ENCODE measurements at places on chromosomes 12 and 14.

DNA sequence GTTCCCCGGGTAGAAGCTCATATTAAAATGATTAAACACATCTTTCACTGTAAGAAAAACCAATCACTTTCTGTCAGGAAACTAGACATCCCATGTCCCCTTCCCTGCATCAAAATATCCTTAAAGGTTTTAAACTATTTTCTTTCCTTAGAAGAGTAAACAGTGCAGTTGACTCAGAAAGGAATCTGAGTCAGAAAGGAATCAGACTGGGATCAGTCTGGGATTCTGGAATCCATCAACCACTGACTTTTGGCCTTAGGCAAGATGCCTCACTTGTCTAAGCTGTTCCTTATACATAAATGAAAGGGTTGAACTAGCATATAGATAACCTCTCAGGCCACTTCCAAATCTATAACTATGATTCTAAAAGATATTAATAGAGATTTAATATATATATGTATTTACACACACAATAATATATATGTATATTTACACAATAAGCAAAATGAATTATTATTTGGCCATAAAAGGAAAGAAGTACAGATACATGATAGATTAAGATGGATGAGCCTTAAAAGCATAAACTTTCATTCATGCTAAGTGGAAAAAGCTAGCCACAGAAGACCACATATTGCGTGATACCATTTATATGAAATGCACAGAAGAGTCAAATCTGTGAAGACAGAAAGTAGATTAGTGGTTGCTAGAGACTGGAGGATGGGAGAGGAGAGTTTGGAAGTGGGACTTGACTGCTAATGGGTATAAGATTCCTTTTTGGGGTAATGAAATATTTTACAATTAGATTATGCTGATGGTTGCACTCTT is 114.4 kb downstream of the SLC38A1 start:
- peak; percentile 30 for DNase-seq

DNA sequence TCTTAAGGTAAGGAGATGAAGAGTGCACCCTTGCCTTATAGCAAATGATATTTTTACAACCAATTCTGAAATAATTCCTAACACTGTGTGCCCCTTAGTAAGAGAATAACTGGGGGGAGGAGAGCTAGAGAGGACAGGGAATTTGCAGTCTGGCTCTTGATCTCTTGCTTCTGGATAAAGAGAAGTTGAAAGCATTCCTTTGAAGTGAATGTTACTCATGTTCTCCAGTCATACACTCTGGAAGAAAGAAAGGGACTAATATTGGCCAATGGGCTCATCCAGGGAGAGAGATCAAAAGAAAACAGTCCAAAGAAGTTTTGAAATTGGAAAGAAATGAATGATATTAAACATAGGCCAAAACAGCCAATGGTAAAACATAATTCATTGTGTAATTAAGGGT is 25.3 kb downstream of the C12orf75 start:
- peak; percentile 68 for DNase-seq

DNA sequence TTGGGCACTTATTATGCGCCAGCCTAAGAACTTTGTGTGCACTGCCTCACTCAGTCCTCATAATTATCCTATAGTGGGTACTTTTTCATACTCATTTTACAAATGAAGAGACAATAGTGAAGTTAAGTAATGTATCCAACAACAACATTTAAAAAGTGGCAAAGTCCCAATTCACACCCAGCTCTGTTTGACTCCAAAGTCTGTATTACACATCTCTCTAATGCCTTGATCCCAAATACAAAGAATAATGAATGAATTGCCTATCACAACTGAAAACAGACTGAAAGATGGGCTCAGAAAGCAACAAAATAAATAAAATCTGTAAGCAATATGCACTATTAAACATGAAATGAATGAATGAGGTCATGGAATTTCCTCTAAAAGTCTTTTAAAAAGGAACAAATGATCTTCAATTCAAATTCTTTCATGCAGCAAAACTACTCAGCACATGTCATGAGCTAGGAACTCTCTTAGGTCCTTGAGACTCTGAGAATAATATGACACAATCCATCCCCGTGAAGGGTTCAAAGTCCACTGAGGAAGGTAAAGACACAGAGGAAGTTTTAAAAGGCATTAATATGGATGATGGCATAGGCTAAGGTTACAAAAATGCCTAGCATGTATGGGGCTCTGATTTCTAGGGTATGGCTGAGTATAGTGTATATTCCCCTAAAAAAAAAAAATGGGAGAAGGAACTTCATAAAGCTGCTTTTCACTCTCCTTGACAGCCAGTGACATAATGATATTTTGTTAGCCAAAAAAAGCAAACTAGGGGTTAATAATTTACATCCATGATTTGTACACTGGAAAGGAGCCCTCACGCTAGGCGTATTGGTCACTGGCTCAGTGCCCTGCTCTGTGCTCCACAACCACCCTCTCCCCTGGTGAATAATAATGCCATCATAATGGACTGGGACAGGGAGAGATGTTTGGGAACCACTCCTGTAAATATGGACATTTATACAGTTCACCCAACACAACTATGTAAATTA is 103.4 kb downstream of the SLC2A13 start:
- DNase-seq, result peak; percentile 64

- DNase-seq, result no peak
These were observed 100.9 kb upstream of the PRB2 start for GRCh38 chr12:11496157-11496851.

GRCh38 chr12:46387670-46388069 is 15.1 kb upstream of the SLC38A2 start:
- no peak for DNase-seq

GRCh38 chr12:8698132-8698851 is 501 bp downstream of the RIMKLB start:
- no peak for DNase-seq

DNA sequence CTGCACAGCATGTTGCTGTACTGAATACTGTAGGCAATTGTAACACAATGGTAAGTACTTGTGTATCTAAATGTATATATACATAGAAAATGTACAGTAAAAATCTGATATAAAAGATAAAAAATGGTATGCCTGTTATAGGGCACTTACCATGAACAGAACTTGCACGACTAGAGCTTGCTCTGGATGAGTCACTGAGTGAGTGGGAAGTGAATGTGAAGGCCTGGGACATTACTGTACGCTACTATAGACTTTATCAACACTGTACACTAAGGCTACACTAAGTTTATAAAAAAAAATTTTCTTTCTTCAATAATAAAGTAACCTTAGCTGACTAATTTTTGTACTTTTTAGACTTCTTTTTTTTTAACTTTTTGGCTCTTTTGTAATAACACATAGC is 24.2 kb upstream of the NEDD1 start:
- peak; percentile 7 for DNase-seq

DNA sequence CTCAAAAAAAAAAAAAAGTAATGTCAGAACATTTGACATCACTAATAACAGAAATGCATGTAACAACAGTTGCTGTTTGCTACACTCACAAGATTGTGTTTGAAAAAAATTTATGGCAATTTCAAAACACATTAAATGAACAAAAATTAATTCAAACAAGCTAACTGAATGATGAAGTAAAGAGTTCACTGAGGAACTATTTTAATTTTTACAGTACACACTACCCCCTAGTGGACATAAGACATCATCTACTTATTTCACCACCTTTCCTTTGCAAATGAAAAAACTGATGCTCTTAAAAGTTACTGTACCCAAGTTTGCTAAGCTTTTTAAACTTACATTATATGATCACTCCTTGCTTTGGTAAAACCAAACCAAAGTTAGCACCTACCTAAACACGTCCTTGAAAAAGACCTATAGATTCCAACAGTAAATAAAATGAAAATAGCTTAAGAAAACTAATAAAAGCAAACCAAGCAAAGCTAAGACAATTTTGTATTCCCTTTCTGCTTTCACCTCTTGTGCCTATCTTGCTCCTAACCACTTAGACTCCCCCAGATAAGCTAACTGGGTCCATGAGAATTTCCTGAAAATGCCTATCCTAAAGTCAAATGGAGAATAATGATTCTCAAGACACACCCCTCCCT is 22.2 kb downstream of the UBE2N start:
- DNase-seq, result peak; percentile 61

DNA sequence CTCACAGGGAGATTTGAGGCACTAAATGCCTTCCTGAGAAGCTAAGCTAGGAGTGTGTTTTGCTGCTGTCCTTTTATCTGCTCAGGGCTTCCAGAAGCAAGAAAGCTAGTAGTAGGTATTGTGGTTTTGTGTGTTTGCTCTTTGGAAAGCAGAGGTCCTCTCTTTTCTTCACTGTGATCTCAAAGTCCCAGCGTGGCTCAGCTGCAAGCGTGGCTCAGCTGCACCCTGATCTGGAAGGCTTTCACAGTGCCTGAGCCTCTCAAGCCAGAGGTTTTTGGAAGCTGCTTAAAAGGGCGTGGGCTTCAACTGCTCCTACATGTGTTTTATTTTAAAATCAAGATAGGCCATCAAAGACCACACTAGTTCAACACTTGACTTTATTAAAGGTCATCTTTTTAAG is 337.4 kb upstream of the RGS6 start:
- no peak for DNase-seq

DNA sequence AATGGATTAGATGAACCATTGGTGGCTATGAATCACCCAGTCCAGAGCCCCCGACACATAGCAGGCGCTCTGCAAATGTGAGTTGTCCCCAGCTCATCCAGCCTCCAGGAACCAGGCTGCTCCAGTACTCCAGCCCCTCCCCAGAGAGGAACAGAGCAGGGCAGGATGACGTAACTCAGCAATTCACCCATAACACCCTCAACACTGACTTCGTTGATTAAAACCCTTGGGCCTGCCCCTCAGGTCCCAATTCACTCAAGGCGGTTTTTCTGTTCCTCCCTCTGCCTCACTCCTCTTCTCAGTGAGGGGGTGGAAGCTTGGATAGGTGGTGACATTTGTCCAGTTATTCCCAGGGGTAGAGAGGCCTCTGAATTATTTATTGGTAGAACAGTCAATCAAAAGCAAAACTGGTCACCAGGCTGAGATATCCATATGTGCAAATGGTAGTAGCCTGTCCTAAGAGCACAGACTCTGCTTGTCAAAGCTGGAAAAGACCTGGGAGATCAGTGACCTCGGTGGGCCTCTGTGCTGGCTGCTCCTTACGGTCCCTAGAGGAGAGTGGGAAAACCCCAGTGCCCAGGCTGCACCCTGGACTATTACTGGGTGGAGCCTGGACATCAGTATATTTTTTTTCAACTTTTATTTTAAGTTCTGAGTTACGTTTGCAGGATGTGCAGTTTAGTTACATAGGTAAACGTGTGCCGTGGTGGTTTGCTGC is 97.0 kb downstream of the CMKLR1 start:
- DNase-seq, result no peak

- DNase-seq, result no peak
These were observed 4.4 kb downstream of the GPR84 start for GRCh38 chr12:54359762-54360351.

DNA sequence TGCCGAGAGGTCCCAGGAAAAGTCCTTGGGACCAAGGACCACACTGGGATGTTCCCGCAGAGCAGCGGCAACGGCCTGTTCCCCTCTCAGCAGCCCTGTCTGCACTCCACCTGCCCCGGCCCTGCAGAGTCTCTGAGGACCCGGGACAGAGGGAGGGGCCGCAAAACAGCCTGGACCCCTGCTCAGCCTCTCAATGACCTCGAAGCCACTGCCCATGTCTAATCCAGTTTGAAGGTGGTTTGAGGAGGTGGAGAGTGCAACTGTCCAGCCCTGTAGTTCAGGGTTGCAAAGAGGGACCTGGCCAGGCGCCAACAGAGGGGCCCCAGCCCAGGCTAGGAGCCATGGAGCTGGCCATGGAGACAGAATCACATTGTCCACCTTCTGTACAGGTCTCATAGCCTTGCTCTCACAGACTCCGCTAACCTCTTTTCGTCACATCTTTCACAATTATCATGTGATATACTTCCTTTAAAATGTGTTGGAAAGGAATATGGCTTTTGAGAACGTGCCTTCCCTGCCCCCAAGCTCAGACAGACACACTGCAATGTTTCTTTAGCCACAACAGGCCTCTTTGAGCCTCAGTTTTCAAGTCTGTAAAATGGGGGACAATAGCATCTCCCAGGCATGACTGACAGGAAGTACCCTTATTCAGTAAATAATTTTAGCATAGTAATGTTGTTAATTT is 49.3 kb downstream of the ACTN1 start:
- no peak for DNase-seq

GRCh38 chr12:123754041-123754772 is 7.9 kb upstream of the DNAH10 start:
- DNase-seq, result no peak

DNA sequence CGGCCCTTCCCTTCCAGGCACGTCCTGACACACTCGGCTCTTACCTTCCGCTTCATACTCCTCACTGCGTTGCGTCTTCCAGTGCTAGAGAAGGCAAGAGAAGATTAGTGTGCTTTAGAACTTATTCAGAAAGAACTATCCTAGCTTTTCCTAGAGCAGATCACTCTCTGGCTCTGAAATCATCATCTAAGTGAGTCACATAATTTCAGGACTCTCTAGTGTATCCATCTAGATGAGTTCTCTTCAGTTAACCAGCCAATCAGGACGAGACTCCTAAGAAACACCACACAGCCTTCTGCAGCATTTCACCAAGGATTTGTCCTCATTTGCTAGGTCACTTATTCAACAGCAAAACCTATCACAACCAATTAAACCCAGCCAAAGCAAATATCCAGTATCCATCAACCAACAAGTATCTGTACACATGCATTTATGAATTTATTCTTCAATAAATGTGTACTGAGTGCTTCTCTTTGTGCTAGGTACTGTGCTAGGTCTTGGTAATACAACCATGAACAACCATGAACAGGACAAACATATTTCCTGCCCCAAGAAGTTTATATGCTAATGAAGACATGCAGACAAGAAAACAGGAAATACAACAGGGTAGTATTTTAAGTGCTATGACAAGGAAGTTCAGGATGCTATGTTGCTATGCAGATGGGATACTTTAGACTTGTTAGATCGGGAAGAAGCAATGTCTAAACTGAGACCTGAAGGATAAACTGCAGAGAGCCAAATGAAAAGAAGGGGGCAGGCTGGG is 52.1 kb downstream of the NIN start:
- no peak for DNase-seq

DNA sequence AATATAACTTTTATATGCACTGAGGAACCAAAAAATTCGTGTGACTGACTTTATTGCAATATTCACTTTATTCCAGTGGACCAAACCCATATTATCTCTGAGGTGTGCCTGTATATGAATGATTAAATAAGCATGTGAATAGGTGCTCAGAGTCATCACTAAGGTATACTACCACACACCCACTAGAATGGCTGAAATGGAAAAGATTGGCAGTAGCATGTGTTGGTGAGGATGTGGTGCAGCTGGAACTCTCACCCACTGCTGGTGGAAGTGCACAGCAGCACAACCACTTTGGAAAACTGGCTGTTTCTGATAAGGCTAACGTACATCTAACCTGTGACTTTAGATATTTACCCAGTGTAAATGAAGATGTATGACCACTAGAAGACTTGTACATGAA is 36.8 kb downstream of the GOLGA5 start:
- no peak for DNase-seq

GRCh38 chr12:109421355-109422087 is 55.6 kb downstream of the KCTD10 start:
- no peak for DNase-seq

Measured in kidney glomerular epithelial cell (primary cell).